ENCODE measurements at places on chromosomes 16 and 17.

GRCh38 chr17:49985310-49985990, 9.6 kb downstream of the DLX3 start:
- no peak for DNase-seq

- no peak for DNase-seq
These were observed 65.7 kb downstream of the MARF1 start for GRCh38 chr16:15576960-15577958.

GRCh38 chr17:38509772-38510420, 81.6 kb downstream of the ARHGAP23 start:
- DNase-seq = no peak

- DNase-seq = no peak
These were observed 8.3 kb downstream of the TUBB3 start for GRCh38 chr16:89931305-89931896.

Data from activated T-helper 1 cell treated with anti-CD3 and anti-CD28 coated beads, Interleukin-2, amount 50 U/mL, for 16 hours (primary cell).